Aorta (tissue), 5 donors: ENCODE measurements at places on chromosomes 12 and 14.

GRCh38 chr12:77342253-77342652 is 276.9 kb upstream of the E2F7 start:
- no peak for DNase-seq

- no peak for DNase-seq
Measured at GRCh38 chr14:20755037-20755436, 9.3 kb downstream of the EDDM3A start.

DNA sequence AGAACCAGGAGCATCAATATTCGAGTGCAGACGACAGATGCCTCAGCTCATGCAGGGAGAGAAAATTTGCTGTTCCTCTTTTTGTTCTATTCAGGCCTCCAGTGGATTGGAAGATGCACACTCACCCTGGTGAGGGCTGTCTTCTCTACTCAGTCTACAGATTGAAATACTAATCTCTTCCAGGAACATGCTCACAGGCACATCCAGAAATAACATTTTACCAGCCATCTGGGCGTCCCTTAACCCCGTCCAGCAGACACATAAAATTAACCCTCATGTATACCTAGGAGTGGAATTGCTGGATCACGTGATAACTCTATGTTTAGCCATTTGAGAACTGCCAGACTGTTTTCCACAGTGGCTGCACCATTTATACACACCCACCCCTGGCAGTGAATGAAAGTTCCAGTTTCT is 4.5 kb upstream of the OAS2 start:
- DNase-seq, result no peak

- DNase-seq, result no peak
Measured at GRCh38 chr12:10408842-10409241, 715 bp downstream of the KLRC4 start.

DNA sequence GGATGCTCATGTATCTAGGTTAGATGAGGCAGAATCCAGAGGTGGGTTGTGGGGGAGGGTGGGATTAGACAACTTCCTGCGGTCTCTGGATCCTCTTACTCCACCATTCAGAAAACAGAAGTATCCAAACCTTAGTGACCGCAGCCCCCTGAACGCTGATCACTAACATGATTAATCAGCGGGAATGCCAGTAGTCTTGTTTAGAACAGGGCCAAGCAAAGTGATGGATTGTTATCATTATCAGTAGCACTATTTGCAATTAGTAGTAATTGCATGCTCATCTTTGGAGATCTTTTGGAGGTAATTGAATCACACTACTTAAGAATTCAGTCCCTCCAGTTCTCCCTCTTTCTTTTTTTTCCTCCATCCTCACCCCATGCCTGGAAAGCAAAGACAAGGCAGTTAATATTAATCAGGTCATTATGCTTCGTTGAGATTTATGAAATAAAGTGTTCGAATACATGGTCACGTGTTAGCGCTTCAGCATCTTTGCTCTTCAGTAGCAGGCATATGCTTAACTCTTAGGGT is 182.8 kb upstream of the NTF3 start:
- DNase-seq, result no peak

- peak; percentile 76 for DNase-seq
Measured at GRCh38 chr14:104792101-104792884, 3.3 kb downstream of the AKT1 start.
